Activated CD4-positive, CD25-positive, alpha-beta regulatory T cell (primary cell): ENCODE measurements at places on chromosomes 7 and 10.

- DNase-seq: no peak
Observed at GRCh38 chr7:117871401-117871777, 1.9 kb downstream of the CTTNBP2 start.

DNA sequence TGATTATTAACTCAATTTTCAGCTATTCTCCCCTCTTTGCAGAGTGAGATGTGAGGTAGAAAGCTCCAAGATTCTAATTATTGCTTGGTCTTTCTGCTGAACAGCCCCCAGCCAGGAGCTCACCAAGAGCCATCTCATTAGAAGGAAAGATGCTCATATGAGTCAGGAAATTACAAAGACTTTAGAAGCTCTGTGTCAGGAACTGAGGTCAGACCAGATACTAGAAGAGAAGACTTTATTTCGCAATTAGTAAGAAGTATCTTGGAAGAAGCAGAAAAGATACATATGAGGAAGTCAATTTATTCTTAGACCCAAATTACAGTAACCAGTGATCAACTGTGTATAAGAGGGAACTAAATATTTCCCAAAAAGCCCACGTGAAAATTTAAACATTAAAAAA is 626.9 kb downstream of the ZWINT start:
- no peak for DNase-seq

DNA sequence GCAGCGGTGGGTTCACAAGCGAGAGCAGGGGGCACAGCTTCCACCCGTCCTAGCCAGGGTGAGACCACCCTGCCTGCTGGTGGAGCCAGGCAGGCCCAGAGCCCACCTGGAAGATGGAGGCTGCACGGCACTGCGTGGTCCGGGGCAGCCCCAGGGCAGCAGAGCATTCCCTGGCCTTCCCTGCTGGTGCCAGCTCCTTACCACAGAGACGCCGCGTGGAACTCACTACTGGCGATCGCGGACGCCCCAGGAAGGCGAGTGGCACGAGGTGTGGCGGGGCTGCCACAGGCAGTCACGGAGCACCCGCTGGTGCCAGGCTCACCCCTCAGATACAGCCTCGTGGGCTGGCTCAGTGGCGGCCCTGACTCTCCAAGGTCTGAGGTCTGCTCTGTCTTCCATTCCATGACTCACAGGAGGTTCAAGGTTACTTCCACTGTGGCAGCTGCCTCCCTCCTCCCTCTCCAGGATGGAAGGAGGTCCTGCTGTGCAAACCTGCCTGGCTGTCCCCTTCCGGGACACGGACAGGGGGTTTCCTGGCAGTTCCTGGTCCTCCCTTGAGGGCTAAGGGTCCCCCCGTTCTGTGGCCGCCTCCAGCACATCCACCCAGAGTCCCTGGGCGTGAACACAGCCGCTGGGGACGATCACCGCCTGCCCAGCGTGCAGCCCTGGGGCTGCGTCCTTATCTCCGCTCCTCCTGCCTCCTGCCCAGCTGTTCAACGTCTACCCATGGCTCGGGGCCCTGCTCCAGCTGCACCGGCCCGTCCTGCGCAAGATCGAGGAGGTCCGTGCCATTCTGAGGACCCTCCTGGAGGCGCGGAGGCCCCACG is 3.1 kb downstream of the CYP2W1 start:
- DNase-seq: no peak

- DNase-seq: no peak
Observed at GRCh38 chr7:67448271-67448670, 451.6 kb downstream of the TYW1 start.

DNA sequence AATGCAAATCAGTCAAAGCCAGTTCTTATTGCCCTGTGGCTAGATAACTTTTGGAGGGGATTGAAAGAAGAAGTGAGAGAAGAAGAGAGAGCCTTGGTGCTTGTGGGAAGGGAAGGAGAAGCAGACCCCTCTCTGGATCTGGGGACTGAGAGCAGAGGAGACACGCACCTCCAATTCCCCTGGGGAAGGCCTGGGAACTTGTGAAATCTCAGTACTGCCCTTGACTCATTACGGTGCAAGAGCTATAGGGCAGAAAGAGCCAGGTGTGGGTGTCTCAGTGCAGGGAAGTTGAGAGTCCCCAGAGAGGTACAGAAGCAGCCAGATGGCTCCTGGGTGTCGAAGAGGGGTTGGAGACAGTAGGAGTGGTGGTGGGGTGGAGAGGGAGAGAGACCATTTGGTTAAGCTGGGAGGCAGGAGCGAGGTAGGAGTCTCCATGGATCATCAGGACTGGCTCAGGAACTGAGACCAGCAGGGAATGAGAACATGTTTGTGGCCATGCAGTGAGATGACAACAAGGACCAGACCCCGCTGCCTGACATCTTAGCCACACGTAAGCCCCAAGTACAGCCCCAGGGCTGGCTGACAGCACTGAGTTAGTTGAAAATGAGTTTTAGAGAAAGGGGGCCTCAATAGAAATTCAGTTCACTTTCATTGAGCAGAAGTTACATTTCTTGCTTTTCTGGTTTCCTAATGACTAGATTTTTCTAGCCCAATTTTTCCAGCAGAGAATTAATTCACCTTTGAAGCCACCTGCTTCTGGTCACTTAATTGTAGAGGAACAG is 238.2 kb downstream of the BUB3 start:
- no peak for DNase-seq

- no peak for DNase-seq
Observed at GRCh38 chr7:111982133-111982532, 224.1 kb downstream of the DOCK4 start.
